ENCODE measurements at places on chromosomes 1 and 21.
A peak's percentile ranks its signal among the peaks of the same experiment; 100 is the strongest.

- DNase-seq, result peak; percentile 73
Measured at GRCh38 chr1:109762821-109763645, 690 bp downstream of the EPS8L3 start.

GRCh38 chr1:150152772-150153456 lies 3.2 kb downstream of the PLEKHO1 start:
- peak; percentile 88 for DNase-seq

DNA sequence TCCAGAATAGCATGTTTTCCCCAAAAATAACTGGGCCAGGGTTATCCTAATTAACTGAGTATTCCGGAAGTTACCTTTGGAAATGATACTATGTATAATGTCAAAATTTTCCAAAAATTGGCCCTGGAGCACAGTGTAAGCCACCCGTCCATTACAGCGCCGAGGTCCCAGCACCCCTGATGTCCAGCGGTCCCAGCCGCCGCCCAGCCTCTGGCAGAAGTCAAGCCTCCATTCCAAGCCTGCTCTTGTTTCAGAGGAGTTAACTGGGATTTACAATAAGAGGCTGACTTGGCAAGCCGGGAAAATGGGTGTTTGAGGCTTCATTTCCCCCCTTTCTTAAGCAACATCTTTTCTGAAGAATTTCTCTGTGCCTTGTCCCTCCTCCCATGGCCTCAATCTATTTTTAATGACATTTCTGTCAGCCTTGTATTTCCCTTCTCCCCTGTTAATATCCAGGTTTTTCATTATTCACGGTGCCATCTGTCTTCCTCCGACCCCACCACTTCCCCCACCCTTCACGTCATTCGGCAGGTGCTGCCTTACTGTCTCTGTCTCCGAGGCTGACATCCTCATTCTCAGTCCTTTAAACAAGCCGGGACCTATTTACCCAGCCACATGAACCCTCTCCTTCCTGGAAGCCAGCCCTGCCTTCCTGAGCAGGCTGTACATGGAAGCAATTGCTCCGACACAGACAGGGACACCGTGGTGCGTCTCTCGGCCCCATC lies 490.9 kb downstream of the NPHP4 start:
- no peak for DNase-seq

DNA sequence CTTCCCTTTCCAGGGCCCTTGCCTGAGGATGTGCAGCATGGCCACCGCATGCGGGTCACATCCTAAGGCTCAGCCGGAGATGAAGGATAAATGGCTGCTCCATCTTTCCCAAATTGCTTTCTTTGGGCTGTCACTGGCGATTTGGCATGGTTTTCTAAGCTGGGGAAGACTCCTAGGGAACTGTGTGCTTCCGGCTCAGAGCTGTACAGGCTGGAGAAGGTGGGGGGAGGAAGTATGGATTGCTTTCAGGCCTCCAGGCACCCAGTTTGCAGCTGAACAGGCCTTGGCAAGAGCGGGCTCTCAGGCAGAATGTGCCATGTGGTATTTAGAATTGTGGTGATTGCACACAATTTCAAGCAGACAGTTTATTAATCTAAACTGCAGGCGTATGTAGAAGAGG lies 48.9 kb downstream of the TMEM53 start:
- DNase-seq, result no peak

DNA sequence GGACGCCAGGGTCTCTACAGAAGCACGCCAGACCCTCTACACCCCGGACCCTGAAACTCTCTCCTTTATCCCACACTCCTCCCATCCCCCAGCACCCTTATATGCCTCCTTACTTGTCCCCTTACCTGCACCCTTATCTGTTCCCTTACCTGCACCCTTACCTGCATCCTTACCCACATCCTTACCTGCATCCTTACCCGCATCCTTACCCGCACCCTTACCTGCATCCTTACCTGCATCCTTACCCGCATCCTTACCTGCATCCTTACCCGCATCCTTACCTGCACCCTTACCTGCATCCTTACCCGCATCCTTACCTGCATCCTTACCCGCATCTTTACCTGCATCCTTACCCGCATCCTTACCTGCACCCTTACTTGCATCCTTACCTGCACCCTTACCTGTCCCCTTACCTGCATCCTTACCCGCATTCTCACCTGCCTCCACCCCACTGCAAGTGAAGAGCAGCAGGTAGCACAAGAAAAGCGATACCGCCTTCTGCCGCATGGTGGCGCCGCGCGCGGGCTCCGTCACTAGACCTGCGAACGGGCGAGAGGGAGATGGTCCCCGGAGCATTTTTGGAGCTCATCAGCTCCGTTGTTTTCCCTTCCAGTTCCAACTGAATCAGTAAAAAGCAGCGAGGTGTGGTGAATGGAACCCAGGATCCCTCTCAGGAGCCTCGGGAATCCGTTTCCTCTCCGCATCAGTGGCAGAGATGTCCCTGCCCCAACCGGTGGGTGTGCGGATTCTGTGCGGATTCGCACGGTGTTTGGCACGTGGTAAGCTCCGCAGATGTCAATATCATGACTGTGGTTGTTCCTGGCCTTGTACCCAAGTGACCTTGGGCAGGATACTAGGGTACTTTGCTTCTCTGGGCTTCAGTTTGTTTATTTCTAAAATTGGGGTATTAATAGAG lies 2.9 kb downstream of the IFI6 start:
- peak; percentile 58 for DNase-seq
